ENCODE measurements at places on chromosomes 3 and 15.

- no peaks in the 10 kb centered on the region for H3K36me3 ChIP-seq
- H3K27me3 ChIP-seq: no peaks in the 10 kb centered on the region
- no peak overlapping the region for H3K4me3 ChIP-seq
- peak; percentile 34 for DNase-seq
These were observed 16.4 kb upstream of the SKIC8 start for GRCh38 chr15:78315686-78316282.

DNA sequence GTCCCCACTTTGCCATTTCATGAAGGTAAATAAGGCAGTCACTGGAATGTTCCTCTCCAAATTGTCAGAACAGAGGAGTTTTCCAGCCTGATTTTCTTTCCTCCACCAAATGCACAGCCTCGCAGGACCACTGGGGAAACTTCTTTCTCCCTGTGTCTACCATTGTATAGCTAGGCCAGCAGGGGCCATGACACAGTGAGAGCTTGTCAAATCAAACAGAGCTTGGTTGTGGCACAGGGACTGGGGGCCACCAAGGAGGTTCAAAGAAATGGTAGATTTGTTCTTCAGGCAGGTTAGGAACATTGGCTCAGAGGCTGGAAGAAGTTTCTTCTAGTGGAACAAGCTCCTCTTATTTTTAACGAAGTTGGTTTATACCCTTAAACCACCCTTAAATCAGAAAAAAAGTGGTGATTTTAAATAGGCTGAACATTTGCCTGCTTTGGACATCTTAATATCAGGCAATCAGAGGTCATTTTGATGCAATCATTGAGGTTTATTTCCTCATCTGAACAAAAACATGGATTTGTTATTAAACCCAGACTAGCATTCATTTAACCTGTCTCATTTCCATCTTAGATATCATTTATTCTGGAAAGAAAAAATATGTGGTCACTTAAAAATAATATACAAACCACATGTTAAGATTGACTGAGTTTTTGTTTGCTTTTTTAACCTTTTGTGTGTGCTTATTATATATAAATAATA lies 105.6 kb downstream of the GTPBP8 start:
- no peak overlapping the region for H3K27ac ChIP-seq
- DNase-seq: no peak
- no peak overlapping the region for H3K4me3 ChIP-seq
- H3K27me3 ChIP-seq: no peaks in the 10 kb centered on the region
- no peaks in the 10 kb centered on the region for H3K36me3 ChIP-seq

GRCh38 chr3:171851660-171852058 lies 8.5 kb downstream of the TMEM212 start:
- peaks cover 14% of the 10 kb centered on the region for H3K4me1 ChIP-seq
- no peak overlapping the region for H3K4me3 ChIP-seq
- DNase-seq: no peak
- no peak overlapping the region for H3K27ac ChIP-seq
- no peaks in the 10 kb centered on the region for H3K27me3 ChIP-seq
- H3K36me3 ChIP-seq: no peaks in the 10 kb centered on the region

- H3K27me3 ChIP-seq: no peaks in the 10 kb centered on the region
- no peak for DNase-seq
- peaks cover 18% of the 10 kb centered on the region for H3K36me3 ChIP-seq
These were observed 15.1 kb downstream of the TTC14 start for GRCh38 chr3:180617049-180617448.

Data from common myeloid progenitor, CD34-positive (primary cell).